ENCODE measurements at places on chromosomes 3 and 15.

DNA sequence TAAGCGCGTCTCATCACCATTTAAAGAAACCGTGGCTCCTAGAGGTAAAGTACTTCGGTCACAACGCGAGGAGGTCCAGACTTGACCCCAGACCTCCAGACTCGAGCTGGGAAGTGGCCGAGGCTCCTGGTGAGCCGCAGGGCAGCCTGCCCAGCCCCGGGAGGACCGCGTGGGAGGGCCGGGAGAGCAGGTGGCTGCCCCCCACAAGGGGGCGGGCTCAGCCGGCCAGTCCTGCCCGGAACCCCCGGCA lies at the start of gene SLC27A2:
TSS of gene SLC27A2 (plus strand) at position 228 of the 250 bp plus-strand sequence. CDS start 232 bp downstream, outside the sequence.
- ATAC-seq, result no peak

- no peak for ATAC-seq
Observed at GRCh38 chr15:98671060-98672008, 23.0 kb downstream of the IGF1R start.

DNA sequence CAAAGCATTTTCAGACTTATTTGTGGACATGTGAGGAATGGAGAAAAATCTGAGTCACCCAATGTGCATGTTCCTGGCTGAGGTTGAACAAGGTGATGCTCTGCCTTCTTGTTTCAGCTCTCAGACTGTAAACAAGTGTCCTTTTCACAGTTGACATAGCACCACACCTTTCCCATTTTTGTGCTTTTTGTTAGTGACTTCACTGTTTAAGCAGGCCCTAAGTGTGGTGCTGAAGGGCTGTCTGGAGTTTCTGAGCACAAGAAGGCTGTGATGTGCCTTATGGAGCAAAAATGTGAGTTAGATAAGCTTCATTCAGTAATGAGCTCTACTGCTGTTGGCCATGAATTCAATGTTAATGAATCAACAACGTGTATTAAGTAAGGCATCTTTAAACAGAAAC lies 20.4 kb downstream of the ABI3BP start:
- ATAC-seq, result no peak

GRCh38 chr3:15269091-15269989 lies 63.0 kb downstream of the SH3BP5 start:
- peak; percentile 77 for ATAC-seq

- ATAC-seq, result no peak
Observed at GRCh38 chr15:44909423-44909822, 47.1 kb upstream of the TERB2 start.

GRCh38 chr3:42345811-42346210 lies 64.6 kb downstream of the LYZL4 start:
- no peak for ATAC-seq

DNA sequence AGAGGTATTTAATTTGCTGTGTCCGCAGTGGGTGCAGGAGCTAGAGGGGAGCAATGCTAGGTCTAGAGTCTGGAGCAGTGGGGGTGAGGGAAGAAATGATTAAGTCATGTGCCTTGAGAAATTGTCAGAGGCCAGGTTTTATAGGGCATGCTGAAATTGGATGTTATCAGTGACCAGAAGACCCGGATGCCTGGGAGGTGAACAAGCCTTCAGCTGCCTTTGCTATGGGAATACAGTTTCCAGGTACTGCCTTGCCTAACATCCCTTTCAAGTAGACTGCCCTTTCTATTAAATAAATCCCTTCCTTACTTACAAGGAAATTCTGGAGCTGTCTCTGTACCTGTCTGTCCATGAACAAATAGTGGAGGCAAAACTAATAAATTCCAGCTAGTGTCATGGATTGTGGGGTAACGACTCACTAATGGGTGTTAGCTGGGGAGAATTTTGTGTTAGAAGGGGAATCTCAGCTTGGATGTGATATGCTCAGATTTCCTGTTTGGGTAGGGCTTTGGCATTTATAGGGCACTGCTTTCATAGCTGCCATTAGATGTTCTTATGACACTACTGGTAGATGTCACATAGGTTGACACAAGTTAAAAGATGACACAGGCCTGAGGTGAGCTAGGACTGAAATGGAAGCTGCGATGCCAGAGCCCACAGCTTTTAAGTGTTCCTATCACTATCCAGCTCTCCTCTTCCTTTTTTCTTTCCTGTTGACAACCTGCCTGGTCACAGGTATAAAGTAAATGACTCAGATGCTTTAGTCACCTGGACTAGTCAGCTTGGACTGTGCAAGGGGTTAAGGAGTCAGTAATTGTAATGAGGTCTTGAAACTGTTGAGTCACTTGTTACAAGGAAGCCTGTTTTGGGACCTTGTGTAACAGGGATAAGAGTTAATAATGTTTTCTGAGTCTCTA lies 21.3 kb downstream of the CHD2 start:
- peak; percentile 48 for ATAC-seq

DNA sequence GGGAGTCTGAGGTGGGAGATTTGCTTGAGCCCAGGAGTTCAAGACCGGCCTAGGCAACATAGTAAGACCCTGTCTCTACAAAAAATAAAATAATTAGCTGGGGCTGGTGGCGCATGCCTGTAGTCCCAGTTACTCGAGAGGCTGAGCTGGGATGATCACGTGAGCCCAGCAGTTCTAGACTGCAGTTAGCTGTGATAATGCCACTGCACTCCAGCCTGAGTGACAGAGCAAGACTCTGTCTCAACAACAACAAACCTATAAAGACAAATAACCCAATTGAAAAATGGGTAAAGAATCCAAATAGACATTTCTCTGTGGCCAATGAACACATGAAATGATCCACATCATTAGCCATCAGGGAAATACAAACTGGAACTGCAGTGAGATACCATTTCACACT lies 1.1 kb upstream of the RPL32 start:
- no peak for ATAC-seq
